Activated naive CD4-positive, alpha-beta T cell (primary cell): ENCODE measurements at places on chromosomes 16 and 17.

GRCh38 chr16:8831450-8831849, 33.8 kb downstream of the PMM2 start:
- no peak for DNase-seq

DNA sequence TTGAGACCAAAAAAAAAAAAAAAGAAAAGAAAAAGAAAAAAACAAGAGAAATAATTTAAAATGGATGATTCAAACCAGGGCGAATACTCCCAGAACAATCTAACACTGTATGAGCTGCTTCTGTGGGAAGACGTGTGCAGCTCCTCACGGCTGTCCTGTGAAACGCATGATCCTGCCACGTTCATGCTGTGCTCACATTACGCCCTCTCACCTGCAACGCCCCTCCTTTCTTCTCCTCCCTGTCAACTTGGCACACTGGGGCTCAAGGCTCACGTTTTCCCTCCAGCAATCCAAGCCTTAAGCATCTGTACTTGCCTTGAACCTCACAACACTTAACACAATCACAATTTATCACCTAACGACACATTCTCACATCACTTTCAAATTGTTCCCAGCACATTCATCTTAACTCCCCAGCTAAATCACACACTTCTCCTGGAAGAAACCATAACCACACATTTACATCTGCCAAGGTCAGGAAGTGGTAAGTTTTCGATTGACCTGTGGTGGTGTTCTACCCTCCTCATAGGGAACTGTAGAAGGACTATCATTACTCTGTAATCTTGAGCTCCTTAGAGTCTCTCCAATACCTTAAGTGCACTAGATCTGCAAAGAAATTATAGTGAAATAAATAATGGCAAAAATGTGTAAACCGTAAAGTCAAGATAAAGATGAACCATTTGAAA, 29.1 kb downstream of the MBTPS1 start:
- DNase-seq = no peak

- DNase-seq = no peak
Measured at GRCh38 chr17:51000835-51001638, 119.6 kb downstream of the SPAG9 start.

- DNase-seq = no peak
Measured at GRCh38 chr16:50711040-50711439, 17.6 kb downstream of the NOD2 start.

GRCh38 chr17:58329035-58329809, 627 bp upstream of the TSPOAP1 start:
- DNase-seq = peak; percentile 63

GRCh38 chr17:61414936-61415251, 15.3 kb downstream of the TBX2 start:
- DNase-seq = no peak
